Activated CD8-positive, alpha-beta T cell treated with anti-CD3 and anti-CD28 coated beads for 36 hours (primary cell): ENCODE measurements at places on chromosomes 5 and 9. TPM values are rescaled to one million over a fixed set of nuclear protein-coding genes. Genes with fewer than 3 reads are reported as not detected.

The ZNF189 gene
- total RNA-seq = 8.3 TPM

The FUBP3 gene
- 42.9 TPM for total RNA-seq

The C6 gene
- not detected for total RNA-seq

The IQGAP2 gene
- 39.1 TPM for total RNA-seq

- no peak for DNase-seq
These were observed 79.1 kb downstream of the LRSAM1 start for GRCh38 chr9:127530206-127530941.

- DNase-seq = no peak
These were observed 86.3 kb downstream of the ELAVL2 start for GRCh38 chr9:23739753-23740152.

GRCh38 chr9:125284855-125285254 is 23.2 kb downstream of the GAPVD1 start:
- DNase-seq = no peak

GRCh38 chr9:13569602-13570067 is 290.1 kb upstream of the MPDZ start:
- DNase-seq = no peak

GRCh38 chr5:73459366-73459765 is 10.8 kb upstream of the FOXD1 start:
- no peak for DNase-seq

DNA sequence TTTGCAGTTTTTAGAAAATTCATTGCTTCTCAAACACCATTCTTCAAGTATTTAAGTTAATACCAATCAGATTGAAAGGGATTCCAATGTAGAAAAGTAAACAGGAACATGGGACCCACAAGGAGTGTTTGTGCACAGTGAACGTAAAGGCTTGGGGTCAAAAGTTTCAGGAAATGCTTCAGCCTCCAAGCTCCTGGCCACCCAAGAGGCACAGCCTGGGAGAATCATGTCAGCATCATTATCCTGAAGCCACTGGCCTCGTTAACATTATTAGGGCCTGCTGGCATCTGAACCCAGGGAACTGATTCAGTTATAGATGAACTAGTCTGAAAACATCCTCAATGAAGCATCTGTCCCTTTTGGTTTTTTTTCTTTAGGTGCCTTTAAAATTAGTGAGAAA is 122.9 kb downstream of the NXNL2 start:
- no peak for DNase-seq

DNA sequence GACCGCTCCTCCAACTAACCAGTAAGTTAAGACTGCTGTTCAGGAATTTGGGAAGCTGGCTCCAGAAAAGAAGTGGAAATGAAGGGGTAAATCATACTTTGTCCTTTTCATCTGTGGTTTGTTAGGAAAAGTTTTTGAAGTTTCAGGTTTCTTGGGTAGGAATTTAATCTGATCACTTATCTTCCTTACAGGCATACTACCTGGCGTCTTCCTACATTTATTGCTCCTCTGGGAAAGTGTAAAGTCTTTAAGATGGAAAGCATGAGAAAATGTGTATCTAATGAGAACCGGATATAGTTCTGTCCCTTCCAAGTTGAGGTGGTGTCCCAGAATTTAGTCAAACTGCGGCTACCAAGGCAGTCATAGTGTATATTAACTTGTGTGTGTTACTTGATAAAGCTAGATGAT is 1.3 kb downstream of the RASA1 start:
- no peak for DNase-seq
